ENCODE measurements at places on chromosomes 2 and 18.
A peak's percentile ranks its signal among the peaks of the same experiment; 100 is the strongest.

- peak; percentile 27 for DNase-seq
- H3K27me3 ChIP-seq: no peaks in the 10 kb centered on the region
- H3K4me1 ChIP-seq: no peaks in the 10 kb centered on the region
- no peaks in the 10 kb centered on the region for H3K36me3 ChIP-seq
Observed at GRCh38 chr2:129253461-129253812, 726.0 kb upstream of the RAB6C start.

GRCh38 chr2:150472511-150472899, 15.0 kb downstream of the RND3 start:
- H3K27me3 ChIP-seq: no peaks in the 10 kb centered on the region
- H3K27ac ChIP-seq: no peak overlapping the region
- no peaks in the 10 kb centered on the region for H3K36me3 ChIP-seq
- DNase-seq: peak; percentile 17

DNA sequence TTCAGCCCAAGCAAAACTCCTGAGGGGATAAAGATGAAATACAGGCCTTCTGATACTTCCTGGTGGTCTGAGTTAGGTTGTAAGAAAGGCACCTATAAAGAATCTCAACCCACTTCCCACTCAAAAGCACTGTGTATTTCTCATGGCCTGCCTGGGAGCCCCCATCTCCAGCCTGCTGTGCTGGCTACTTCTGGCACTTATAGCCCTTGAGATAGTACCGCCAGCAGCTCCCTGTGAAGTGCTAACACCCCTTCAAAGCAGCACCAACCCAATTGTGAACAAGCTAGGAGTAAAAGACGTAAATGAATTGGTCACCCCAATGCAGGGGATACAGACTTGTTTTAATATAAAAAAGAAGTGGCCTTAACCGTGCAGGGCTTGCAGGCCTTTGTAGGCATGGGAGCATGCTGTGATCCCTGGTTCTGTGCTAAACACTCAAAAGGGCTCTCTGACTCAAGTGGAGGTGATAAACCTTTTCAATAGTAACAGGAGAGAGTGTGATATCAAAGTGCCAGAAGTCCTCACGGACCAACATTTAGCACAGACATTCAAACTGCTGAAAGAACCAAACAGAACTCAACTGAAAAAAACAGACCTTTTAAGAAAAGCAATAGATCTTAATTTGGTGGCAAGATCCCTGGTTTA, 80.8 kb downstream of the RTN4 start:
- peaks cover 64% of the 10 kb centered on the region for H3K36me3 ChIP-seq
- no peaks in the 10 kb centered on the region for H3K4me1 ChIP-seq
- DNase-seq: no peak

- H3K36me3 ChIP-seq: no peaks in the 10 kb centered on the region
- DNase-seq: no peak
- no peak overlapping the region for H3K27ac ChIP-seq
- H3K4me1 ChIP-seq: no peaks in the 10 kb centered on the region
- H3K27me3 ChIP-seq: no peaks in the 10 kb centered on the region
- H3K4me3 ChIP-seq: no peak overlapping the region
Observed at GRCh38 chr2:183371545-183371944, 247.3 kb downstream of the NUP35 start.

- DNase-seq: peak; percentile 18
- H3K36me3 ChIP-seq: no peaks in the 10 kb centered on the region
- no peaks in the 10 kb centered on the region for H3K27me3 ChIP-seq
- H3K27ac ChIP-seq: peak overlapping the region; percentile 64
Observed at GRCh38 chr2:225040856-225041206, 1.4 kb downstream of the DOCK10 start.

DNA sequence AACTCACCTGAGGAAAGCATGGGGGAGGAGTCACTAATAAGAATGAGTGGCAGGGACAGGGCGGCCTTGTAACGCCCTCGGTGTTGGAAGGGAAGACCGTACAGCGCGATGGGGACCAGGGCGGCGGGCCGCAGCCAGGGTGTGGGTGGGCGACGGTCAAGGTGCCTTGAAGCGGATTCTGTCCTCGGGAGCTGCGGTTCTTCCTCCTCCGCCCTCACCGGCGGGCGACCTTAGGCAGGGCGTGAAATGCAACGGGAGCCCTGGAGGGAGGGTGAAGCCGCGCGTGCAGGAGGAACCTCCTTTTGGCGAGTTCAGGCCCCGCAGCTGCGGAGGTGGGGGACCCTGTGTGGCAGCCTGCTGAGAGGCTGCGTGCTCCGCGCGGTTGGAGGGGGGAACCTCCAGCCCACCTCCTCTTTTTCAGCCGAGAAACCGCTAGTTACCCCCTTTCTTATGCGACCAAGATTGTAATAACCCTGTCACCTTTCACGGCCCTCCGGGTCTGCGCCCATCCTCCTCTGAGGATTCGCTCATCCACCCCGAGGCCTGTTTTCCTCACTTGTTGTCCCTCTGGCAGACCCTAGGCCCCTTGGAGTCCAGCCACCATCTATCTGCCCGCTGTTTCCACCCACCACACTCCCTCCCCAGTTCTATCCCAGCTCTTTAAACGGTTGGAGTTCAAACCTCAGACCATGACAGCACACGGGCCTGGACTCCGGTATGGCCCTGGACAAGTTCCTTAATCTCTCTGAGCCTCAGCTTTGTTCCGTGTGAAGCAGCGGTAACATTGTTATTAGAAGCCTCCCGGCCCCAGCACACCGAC, 823 bp upstream of the RNU2-63P start:
- no peak for DNase-seq
- no peaks in the 10 kb centered on the region for H3K27me3 ChIP-seq
- no peak overlapping the region for H3K27ac ChIP-seq
- H3K4me1 ChIP-seq: no peaks in the 10 kb centered on the region
- no peaks in the 10 kb centered on the region for H3K36me3 ChIP-seq

GRCh38 chr2:58156780-58157179, 84.3 kb downstream of the FANCL start:
- no peaks in the 10 kb centered on the region for H3K27me3 ChIP-seq
- H3K36me3 ChIP-seq: peaks cover 58% of the 10 kb centered on the region
- no peak for DNase-seq
- H3K4me3 ChIP-seq: no peak overlapping the region

DNA sequence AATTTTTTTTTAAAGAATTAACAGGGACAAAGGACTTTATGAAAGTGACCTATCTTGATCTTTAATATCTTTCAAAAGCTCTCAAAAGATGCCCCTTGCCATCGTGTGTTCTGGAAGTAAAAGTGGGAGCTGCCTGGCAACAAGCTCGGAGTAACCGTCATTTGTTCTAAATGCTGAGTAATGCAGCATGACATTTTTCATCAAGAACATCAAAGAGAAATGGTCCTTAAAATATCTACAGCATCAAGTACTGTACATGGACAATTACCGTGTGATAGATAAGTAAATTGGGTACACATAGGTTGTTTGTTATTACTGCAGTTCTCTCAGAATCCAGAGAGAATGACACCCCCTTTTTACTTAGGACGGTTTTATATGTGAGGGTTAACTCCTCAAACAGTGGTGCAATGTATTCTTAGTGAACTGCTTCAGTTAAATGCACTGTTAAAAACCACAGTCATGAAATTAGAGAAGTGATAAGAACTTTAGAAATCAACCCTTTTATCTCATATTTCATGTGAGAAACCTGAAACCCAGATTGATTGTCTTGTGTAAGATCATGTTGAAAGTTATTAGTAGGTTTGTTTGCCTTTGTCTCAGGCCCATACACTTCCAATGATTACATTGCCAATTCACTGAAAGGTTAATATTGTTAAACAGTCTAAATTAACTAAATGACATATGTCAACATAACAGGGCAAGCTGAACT, 90.6 kb upstream of the HNMT start:
- no peak overlapping the region for H3K4me3 ChIP-seq
- H3K36me3 ChIP-seq: no peaks in the 10 kb centered on the region
- H3K27me3 ChIP-seq: no peaks in the 10 kb centered on the region
- H3K27ac ChIP-seq: no peak overlapping the region

DNA sequence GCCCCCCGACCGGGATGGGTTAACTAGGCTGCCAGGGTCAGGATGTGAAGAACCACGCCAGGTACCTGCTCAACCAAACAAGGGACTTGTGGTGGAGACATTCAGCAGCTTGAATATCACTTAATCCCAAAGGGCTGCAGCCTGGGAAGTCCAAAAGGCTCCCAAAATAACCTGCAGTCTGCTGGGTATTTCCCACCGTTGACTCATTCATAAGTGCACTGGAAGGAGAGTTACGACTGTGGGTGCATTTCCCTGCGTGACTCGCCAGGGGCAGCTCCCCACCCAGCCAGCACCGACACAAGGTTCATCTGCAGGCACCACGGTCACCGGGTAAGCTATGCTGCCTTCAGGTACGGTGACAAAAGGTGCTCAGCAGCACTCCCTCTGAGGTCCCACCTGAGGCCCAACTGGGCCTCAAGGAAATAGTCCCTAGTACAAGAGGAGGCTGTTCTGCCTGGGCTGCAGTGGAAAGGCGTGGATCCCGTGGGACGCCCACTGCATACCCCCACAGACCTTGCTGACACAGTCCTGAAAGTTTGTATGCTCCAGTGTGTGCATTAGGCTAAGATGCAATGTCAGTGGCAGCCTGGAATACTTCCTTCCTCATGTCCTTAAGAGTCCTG, 86.5 kb downstream of the UXS1 start:
- H3K27ac ChIP-seq: peak overlapping the region; percentile 6
- H3K27me3 ChIP-seq: no peaks in the 10 kb centered on the region
- H3K36me3 ChIP-seq: peaks cover 88% of the 10 kb centered on the region

DNA sequence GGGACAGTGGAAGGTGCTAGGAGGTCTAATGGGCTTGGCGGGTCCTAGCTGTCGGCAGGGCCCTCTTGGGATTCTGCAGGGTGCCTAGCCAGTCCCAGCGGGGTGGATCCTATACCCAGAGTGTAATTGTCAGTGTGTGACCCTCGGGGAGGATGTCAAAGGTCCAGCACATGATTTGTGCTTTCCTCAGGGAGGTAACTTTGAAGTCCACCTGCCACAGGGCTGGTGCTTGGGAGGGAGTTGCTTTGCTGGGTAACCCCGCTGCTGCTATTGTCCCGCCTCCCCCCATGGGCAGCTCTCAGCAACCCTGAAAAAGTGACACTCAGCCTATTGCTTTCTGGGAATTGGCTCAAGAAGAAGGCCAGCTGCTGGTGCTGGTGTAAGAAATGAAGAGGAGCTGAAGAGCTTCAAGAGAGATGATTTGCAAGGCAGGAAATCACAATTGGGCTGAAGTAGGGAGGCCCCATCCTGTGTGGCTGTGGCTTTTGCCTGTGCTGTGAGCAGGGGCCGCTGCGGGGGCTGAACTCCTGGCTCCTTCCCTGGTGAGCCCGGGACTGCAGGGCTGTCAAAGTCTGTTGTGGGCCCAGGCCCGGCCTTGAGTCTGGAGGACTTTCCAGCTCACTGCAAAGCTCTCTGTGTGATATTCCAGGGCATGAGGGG, 36.4 kb downstream of the EMILIN2 start:
- no peak overlapping the region for H3K4me3 ChIP-seq
- H3K27me3 ChIP-seq: no peaks in the 10 kb centered on the region
- peak overlapping the region; percentile 71 for H3K27ac ChIP-seq
- peaks cover 16% of the 10 kb centered on the region for H3K4me1 ChIP-seq

DNA sequence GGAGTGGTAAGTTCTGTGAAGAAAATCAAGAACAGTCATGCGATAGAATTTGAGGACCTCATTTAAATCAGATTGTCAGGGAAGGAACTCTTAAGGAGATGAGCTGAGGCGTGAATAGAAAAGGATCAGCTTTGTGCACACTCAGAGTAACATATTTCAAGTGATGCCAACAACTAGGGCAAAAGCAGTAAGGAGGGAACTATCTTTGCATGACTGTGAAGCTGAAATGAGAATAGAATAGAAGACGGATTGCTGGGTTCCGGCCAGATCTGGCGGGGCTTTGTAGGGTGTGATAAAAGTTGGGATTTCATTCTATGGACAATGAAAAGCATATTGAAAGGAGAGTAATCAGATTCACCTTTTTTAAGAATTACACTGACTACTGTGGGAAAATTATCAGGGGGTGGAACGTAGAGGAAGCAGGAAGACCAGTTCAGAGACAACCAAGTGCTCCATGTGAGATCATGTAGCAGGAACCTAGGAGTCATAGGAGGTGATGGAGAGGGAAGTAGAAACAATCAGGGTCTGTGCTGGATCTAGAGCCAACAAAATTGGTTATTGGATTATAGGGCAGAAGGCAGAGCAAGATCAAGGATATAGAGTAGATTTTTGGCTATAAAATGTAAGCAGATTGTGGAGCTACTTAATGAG, 884.3 kb downstream of the DCC start:
- H3K4me3 ChIP-seq: no peak overlapping the region
- DNase-seq: no peak
- H3K36me3 ChIP-seq: no peaks in the 10 kb centered on the region
- no peaks in the 10 kb centered on the region for H3K4me1 ChIP-seq
- H3K27ac ChIP-seq: no peak overlapping the region

- H3K4me1 ChIP-seq: peaks cover 16% of the 10 kb centered on the region
- H3K4me3 ChIP-seq: no peak overlapping the region
- H3K36me3 ChIP-seq: no peaks in the 10 kb centered on the region
- no peaks in the 10 kb centered on the region for H3K27me3 ChIP-seq
Observed at GRCh38 chr2:96157649-96158553, 12.7 kb upstream of the DUSP2 start.

DNA sequence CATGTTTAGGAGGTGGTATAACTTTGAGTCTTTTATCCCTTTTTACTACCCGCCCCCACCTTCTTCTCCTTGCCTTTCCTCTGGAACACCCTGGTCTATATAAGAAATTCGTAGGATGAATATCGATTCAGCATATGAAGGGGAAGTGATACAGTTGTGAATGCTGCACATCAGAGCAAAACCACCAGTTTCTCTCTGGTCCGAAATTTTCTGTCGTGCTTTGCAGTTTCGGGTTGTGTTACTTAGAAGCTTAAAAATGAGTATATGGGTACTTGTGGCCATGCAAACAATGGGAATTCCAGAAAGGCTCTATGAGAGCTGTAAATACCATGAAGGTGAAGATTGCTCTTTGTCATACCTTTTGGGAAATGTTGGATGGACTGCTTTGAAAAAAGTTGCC, 60.6 kb downstream of the DAW1 start:
- H3K27ac ChIP-seq: no peak overlapping the region
- H3K27me3 ChIP-seq: no peaks in the 10 kb centered on the region
- no peaks in the 10 kb centered on the region for H3K4me1 ChIP-seq
- no peak overlapping the region for H3K4me3 ChIP-seq
- H3K36me3 ChIP-seq: no peaks in the 10 kb centered on the region
- no peak for DNase-seq

DNA sequence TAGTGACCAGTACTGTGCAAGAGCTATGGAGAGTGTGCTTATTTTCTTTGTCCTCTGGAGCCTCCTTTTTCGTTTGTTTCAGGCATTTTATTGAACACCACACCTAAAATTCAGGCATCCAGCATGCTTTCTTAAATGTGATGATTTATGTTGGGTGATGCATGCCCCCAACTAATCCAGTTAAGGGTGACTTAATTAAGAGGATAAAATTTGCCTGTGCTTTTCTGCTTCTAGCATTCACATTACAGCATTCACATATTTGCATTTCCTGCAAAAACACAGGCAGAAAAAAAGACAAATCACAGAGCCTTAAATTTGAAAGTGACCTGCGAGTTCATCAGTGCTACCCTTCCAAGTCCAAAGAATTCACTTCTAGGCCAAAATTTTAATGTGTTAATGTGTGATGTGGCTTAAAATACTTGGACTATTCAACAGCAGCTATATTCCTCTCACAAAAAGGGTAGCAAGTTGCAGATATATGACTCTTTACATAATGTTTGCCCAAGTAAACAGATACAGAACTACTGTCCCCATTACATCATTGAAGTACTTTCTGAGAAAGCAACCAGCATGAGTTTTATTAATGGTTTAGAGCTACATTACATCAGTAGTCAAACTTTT, 286.5 kb downstream of the THSD7B start:
- no peak overlapping the region for H3K27ac ChIP-seq
- H3K4me1 ChIP-seq: no peaks in the 10 kb centered on the region
- DNase-seq: no peak
- no peaks in the 10 kb centered on the region for H3K36me3 ChIP-seq

GRCh38 chr2:20451761-20452499, 5.1 kb downstream of the RHOB start:
- peaks cover 12% of the 10 kb centered on the region for H3K27me3 ChIP-seq
- H3K36me3 ChIP-seq: no peaks in the 10 kb centered on the region
- no peak overlapping the region for H3K27ac ChIP-seq
- DNase-seq: no peak
